ENCODE measurements at places on chromosomes 1 and 21.

DNA sequence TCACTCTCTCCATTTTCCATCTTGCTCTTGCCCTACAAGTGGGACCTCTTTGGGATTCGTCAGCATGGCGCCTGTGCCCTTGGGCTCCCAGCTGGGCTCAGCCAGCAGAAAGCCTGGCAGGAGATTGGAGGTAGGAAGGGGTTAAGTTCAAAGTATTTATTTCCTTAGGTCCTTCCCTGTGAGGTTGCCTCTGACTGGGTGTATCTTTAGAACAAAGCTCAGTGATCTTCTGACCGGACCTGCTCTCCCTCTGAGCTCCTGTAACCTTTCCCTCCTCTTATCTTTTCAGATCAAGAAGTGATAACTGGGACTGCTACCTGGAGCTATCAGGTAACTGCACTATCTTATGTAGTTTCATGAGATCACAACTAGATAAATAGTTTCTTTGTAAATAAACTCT is 75.8 kb upstream of the ABCD3 start:
- DNase-seq = no peak

DNA sequence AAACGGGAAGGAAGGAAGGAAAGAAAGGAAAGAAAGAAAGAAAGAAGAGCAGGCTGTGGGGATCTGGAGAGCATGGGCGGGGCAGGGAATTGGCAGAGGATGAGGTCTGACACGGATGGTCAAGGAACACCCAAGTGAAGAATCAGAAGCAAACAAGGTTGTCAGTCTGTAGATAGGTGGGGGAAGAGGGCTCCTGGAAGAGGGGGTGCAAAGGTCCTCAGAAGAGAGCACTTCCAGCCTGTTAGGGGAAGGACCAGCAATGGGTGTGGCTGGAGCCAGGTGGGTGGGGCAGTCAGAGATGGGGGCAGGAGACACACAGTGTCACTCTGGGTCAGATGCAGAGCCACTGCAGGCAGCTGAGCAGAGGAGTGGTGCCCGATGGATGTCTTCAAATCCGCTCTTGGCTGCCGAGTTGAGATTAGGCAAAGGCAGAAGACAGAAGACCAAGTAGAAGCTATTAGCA is 11.0 kb upstream of the PLA2G2C start:
- DNase-seq = no peak

DNA sequence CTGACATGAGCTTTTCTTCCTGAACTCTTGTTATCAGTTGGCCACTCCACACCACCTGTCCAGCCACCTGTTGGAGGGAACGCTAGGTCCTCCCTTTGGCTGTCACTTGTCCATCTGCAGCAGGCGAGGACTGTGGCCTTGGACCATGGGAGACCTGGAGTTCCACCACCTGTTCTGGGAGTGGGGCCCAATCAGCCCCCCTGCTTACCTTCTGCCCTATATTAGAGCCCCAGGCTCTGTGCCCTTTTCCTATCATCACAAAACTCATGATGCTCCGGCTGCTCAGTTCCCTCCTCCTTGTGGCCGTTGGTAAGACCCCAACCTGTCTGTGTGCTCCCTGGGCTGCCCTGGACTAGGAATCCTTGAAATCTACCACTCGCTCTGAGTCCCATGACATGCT is at the start of gene CELA3A:
Gene CELA3A, plus strand, starts transcription at position 249 of the 400 bp plus-strand sequence. Its CDS starts 18 bp downstream, at position 267.
- DNase-seq = no peak

DNA sequence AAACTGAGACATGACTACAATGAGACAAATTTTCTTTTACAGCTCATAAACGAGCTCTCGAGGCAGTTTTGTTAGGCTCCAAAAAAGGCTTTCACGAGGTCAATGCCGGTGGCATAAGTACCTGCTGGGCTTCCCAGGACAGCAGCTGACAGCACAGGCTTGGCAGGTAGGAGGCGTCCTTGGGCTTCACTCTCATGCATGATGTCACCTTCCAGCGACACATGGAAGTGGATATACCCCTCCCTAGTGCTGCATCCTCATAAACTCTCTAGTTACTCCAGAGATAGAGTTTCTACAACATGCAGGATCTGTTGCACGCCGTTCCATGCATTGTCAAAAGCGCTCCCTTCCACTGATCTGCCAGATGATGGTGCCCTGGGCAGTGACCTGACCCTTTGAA is 112.5 kb upstream of the PAXBP1 start:
- no peak for DNase-seq

All from stimulated activated CD8-positive, alpha-beta memory T cell treated with anti-CD3 and anti-CD28 coated beads, Interleukin-7, amount 100 ng/mL, for 24 hours (primary cell).